ENCODE measurements at places on chromosomes 4 and X.

DNA sequence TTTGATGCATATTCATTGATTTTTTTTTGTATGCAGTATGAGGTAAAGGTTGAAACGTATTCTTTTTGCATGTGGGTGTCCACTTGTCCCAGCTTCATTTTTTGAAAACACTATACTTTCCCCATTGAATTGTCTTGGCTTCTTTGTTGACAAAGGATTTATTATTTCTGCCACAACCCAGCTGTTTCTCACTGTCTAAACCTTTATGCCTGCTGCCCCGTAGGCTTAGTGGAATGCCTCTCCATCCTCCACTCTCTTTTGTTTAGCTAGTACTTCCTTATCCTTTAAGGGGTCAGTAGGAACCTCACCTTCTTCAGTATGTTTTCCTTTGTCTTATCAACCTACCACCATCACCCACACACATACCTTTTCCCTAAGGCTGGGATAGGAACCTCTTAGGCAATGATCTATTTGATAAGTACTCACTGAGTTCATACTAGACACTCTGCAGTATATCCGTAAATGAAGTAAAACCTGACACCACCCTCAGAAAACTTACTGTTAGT, 8.5 kb downstream of the FMR1 start:
- no peak for DNase-seq

DNA sequence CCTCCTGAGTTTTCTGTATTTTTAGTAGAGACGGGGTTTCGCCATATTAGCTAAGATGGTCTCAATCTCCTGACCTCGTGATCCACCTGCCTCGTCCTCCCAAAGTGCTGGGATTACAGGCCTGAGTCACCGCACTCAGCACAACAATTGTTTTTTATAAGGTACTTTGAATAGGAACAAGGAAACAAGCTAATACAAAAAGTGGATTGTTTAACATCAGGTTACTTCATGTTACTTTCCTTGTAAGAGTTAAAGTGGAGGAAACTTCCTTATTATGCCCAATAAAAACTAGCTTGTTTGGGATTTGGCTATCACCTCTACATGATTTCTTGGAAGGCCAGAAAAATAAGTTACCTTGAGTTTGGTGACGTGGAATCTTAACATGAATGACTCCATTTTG, 698.7 kb downstream of the CCSER1 start:
- no peak for DNase-seq

DNA sequence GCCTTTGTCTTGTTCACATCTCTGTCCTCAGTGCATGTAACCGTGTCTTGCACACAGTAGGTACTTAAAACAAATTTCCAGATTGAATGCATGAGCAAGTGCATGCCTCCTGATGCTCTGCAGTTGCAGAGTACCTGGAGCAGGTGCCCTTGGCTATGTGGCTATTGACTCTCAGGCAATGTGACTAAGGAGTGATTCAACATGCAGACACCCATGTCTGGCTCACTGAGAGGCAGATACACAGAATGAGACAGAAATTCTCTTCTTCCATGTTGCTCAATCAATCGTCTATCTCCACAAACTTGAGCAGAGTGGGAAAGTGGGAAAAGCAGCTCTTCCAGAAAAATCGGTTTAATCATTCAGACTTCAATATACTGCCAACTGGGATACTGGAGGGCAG, 111.0 kb downstream of the CHRDL1 start:
- no peak for DNase-seq

- DNase-seq, result no peak
Measured at GRCh38 chr4:48332661-48333060, 8.7 kb upstream of the SLAIN2 start.

DNA sequence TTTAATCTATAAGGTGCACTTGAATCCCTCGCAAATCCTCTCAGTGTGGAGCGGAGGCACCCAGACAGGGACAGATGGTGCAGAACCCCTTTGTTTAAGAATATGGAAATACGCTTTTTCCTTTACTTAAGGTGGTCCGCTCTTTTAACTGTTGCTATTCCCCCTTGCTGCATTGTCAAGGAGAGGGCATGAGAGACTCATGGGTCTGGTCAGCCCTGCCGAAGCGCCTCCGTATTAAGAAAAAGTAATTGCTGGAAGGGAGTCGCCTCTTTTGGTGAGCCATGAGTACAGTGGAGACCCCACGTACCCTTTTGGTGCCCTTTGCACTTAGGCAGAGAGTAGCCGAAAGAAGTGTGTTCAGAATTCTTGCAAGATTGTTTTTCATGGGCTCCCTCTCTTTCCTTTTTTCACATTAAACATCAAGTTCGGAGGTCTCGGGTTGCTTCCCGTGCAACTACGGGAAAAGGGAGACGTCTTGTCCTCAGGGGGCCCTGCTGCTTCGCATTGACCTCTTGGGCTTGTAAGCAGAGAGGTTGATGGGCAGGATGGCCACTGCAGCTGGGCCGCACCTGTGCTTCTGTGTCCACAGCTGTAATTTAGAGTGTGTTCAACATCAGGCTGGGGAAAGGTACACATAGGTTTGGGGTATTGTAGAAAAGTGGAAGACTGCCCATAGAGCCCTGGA, 109.6 kb downstream of the SPRY1 start:
- peak; percentile 41 for DNase-seq

GRCh38 chrX:126580877-126581276, 28.3 kb upstream of the DCAF12L1 start:
- DNase-seq, result no peak

DNA sequence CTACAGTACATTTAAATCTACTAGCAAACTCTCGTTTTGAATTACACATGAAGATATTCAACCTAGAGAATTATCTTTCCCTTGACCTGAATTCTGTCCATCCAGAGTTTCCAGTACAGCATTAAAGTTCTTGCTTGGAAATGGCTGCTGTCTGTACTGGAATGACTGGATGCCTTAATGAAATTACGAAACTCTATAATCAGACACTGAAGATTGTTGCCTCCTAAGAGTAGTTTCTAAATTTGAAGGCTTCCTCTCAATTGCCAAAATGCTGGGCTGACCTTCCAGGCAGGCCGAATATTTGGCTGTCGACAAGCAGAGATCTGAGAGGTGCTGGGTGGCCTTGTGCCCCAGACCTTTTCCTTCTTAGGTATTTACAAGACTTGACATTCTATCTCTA, 215.1 kb upstream of the GPC4 start:
- no peak for DNase-seq

- no peak for DNase-seq
Measured at GRCh38 chr4:65971686-65972085, 301.4 kb upstream of the EPHA5 start.

DNA sequence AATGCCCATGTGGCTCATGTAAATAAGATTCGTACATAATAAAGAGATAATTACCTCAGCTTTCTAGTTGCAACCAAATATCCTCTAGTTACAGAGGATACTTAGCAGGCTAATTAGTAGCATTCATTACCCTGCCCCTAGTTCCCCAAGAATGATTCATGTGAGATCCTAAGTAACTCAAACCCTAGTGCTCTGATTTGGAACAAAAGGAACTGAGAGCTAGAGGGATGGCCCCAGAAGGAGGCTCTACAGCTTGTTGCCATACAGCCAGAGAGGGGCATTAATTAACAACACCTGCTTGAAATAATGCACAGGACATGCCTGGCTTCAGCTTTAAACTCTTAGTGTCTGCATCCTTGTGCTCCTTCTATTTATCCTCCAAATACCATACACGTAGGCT, 32.6 kb upstream of the CBR4 start:
- no peak for DNase-seq

DNA sequence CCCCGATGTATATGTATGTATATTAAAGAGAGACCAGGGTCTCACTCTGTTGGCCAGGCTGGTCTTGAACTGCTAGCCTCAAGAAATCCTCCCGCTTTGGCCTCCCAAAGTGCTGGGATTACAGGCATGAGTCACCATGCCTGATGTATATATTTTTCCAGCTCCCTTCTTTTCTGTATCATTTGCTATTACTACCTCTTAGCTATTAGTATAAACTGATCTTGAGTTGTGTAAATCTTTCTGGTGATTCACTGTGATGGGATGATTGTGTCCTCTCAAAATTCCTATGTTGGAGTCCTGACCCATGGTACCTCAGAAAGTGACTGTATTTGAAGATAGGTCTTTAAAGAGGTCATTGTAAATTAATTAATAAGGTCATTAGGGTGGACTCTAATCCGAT, 53.1 kb downstream of the HPRT1 start:
- DNase-seq, result no peak

GRCh38 chr4:113738251-113738650, 23.3 kb downstream of the CAMK2D start:
- no peak for DNase-seq

DNA sequence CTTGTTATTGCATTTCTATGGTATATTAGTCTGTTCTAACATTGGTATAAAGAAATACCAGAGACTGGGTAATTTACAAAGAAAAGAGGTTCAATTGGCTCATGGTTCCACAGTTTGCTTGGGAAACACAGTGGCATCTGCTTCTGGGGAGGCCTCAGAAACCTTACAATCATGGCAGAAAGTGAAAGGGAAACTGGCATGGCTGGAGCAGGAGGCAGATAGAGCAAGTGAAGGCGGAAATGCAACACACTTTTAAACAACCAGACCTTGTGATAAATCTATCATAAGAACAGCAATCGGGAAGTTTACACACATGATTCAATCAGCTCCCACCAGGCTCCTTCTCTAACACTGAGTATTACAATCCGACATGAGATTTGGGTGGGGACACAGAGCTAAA, 346.6 kb upstream of the GNPDA2 start:
- DNase-seq, result no peak

DNA sequence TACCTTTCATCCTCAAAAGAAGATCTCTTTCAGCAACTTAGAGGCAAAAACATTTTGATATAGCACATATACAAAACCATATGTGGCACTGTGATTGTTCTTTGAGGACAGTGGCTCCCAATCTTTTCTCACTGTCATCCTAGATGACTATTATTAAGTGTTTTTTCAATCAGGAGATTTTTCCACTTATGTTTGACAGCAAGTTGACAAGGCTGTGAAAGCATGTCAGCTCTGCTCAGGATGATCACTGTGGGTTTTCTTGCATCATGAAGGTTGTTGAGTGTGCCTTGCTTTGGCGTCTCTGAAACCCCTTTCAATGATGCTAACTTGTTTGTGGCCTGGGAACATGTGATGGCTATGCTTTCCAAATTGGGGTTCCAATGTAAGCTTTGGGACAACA, 20.2 kb upstream of the NSUN7 start:
- DNase-seq, result no peak

DNA sequence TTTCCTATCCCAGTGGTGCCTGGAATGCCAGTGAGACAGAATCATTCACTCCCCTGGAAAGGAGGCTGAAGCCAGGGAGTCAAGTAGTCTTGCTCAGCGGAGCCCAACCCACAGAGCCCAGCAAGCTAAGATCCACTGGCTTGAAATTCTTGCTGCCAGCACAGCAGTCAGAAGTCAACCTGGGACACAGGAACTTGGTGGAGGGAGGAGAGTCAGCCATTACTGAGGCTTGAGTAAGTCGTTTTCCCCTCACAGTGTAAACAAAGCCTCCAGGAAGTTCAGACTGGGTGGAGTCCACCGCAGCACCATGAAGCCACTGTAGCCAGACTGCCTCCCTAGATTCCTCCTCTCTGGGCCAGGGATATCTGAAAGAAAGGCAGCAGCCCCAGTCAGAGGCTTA, 283.2 kb upstream of the CPEB2 start:
- no peak for DNase-seq

GRCh38 chr4:175805846-175806245, 6.2 kb downstream of the GPM6A start:
- DNase-seq, result no peak

GRCh38 chr4:147286846-147287587, 193.9 kb upstream of the EDNRA start:
- no peak for DNase-seq

GRCh38 chr4:148207068-148207467, 235.1 kb downstream of the NR3C2 start:
- DNase-seq, result no peak

GRCh38 chrX:10667143-10667542, 46.8 kb upstream of the MID1 start:
- DNase-seq, result no peak

DNA sequence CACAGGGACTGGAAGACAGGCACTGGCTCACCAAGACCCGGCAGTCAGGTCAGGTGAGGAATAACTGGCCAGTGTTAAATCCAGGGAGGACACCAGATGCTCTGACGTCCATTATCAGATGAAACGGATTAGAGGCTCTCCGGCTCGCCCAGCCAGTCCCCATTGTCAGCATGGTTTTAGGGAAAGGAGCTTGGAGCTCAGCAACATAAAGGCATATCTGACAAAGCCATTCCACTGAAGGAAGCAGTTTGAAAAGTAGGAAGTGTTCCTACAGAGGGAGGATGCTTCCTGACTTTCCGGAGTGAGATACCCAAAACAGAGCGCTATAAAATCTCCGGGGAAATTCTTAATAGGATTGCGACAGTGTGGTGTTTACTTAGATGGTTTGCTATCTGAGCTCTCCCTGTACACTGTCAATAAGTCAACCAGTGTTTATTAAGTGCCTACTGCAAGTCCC, 14.8 kb downstream of the NDNF start:
- peak; percentile 95 for DNase-seq

DNA sequence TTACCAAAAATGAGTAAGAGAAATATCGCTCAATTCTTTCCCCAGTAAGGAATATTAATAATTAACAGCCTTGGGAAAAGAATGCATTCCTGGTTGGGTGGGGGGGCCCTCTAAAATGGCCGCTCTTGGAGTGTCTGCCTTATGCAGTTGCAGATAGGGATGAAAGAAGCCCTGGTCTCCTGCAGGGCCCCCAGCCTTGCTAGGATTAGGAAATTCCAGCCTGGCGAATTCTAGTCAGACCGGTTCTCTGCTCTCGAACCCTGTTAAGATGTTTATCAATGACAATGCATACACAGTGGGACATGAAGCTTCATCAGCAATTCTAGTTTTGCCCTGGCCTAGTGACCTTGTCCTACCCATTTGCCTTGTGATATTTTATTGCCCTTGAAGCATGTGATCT, 1047.7 kb upstream of the GRID2 start:
- DNase-seq, result no peak

- no peak for DNase-seq
Measured at GRCh38 chrX:551306-551705, 79.3 kb upstream of the SHOX start.

GRCh38 chr4:147102596-147102995, 156.9 kb upstream of the TTC29 start:
- no peak for DNase-seq

- DNase-seq, result no peak
Measured at GRCh38 chr4:142367418-142368180, 478.5 kb downstream of the INPP4B start.

DNA sequence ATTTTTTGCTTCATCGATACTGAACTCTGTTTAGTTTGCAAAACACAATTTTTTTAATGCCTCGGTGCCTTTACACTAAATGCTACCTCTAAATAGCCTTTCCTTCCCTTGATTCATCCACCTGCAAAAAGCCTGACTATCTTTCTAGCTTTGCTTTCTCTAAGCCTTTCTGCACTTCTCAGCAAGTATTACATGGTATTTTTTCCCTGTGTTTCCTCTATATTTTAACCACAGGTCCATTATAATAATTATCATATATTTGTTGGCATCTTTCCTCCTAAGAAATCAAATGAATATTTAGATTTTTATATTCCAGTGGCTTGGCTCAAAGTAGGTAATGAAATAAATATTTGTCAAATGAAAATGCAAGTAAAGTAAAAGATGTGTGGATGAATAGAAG, 196.2 kb downstream of the ARHGAP24 start:
- no peak for DNase-seq

All from WERI-Rb-1 (cell line).